ENCODE measurements at places on chromosomes 2 and 18.

DNA sequence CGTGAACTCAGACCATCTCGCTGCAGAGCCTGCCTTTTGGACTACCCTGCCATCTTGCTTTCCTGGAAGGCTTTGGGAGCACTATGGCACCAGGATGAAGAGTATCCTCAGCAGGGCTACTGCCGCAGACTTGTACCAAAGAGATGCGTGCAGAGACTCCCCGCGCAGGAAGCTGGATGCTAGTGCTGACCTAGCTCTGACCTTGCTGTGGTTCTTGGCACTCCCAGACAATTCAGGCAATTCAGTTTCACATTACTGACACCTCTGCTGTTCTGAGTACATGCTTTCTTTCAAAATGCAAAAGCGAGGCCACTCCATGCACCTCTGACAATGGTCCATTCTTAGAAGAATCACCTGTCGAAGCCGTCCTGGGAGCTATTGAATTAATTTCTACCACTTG lies 251.5 kb upstream of the MEX3C start:
- no peak for DNase-seq

DNA sequence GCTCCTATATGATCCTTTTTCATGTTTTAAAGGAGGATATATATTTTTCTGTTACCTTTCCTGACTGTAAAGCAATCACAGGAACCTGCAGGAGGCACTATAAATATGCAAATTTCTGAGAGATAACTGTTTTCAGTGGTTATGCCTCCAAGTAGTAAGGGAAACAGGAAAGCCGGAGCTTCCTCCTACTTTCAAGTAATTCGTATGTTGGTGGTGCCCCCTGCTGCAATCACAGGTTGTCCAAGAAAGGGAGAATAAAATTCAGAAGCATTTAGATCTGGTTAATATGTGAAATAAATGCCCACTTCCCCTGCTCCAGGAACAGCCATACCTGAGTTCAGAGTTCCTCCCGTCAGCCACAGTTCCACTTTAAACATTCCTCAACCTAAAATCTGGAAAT lies 12.0 kb upstream of the BCL11A start:
- DNase-seq = no peak

GRCh38 chr2:222033541-222033940 lies 265.3 kb downstream of the PAX3 start:
- DNase-seq = no peak

DNA sequence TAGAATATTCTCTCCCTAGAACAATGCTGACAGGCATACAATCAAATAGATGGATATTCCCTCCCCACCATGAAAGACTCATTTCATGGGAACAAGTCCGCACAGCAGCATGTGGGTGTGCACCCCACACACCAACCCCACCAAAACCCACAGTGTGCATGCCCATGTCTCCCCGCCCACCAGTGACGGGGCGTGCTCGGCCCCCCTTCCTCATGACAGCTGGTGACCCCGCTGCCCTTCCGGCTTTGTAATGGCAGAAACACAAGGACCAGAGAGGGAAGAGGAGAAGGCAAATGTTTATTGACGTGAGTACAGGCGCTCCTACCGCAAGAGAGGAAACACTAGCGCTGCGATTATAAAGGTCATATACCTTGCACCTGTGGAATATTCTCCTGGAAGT lies 30.8 kb upstream of the ODC1 start:
- DNase-seq = no peak

GRCh38 chr18:11106894-11107293 lies 42.5 kb downstream of the PIEZO2 start:
- DNase-seq = no peak

DNA sequence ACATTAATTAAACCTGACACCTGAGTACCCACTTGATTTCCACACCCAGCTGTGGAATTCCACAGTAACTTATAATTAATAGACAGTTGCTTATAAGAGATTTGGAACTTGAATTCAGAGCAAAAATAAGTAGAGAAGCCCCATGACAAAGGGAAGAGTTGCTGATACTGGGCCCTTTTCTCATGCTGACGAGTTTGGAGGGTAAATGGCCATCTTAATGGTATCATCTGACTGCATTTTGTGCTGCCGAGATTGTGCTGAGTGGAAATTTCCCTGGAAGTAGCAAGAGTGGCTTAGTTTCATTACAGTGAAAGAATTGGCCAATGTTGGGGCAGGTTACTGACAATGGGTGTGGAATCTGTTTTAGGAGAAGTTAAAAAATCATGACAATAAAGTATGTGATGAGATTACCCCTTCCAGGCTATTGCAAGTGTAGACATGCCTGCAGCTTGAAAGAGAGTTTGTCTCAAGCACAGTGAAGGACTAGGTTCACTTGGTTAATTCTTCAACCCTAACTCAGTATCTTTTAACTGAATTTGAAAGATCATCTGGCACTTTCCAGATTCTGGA lies 49.9 kb downstream of the VSNL1 start:
- DNase-seq = no peak

DNA sequence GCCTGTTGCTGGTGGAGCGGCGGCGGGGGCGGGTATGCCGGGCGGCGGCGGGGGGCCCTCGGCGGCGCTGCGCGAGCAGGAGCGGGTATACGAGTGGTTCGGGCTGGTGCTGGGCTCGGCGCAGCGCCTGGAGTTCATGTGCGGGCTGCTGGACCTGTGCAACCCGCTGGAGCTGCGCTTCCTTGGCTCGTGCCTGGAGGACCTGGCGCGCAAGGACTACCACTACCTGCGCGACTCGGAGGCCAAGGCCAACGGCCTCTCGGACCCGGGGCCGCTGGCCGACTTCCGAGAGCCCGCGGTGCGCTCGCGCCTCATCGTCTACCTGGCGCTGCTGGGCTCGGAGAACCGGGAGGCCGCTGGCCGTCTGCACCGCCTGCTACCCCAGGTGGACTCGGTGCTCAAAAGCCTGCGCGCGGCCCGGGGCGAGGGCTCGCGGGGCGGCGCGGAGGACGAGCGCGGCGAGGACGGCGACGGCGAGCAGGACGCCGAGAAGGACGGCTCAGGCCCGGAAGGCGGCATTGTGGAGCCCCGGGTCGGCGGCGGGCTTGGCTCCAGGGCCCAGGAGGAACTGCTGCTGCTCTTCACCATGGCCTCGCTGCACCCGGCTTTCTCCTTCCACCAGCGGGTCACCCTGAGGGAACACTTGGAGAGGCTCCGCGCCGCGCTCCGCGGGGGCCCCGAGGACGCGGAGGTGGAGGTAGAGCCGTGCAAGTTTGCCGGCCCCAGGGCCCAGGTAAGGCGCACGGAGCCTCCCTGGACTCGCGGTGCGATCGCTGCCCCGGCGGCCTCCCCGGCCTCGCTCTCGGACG lies 1.0 kb downstream of the ZCCHC2 start:
- DNase-seq = peak; percentile 41

DNA sequence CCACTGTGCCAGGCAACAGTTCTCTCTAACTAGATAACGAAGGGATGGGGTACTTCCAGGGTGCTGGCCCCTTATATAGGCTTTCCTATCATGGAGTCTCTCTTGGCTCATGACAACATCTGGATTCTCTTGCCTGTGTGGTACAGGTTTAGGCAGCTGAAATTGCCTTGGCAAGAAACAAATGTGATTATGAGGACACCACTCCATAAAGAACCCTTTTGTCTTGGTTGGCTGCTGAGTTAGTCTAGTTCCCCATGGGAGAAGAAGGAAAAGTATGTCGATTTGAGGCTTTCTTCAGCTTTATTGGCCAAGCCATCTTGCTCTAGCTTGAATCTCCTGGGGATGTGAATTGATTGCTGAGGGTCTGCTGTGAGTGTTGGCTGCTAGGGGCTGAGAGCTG lies 76.3 kb upstream of the ZCCHC2 start:
- DNase-seq = no peak

GRCh38 chr2:65931056-65931455 lies 498.7 kb upstream of the SPRED2 start:
- DNase-seq = no peak

DNA sequence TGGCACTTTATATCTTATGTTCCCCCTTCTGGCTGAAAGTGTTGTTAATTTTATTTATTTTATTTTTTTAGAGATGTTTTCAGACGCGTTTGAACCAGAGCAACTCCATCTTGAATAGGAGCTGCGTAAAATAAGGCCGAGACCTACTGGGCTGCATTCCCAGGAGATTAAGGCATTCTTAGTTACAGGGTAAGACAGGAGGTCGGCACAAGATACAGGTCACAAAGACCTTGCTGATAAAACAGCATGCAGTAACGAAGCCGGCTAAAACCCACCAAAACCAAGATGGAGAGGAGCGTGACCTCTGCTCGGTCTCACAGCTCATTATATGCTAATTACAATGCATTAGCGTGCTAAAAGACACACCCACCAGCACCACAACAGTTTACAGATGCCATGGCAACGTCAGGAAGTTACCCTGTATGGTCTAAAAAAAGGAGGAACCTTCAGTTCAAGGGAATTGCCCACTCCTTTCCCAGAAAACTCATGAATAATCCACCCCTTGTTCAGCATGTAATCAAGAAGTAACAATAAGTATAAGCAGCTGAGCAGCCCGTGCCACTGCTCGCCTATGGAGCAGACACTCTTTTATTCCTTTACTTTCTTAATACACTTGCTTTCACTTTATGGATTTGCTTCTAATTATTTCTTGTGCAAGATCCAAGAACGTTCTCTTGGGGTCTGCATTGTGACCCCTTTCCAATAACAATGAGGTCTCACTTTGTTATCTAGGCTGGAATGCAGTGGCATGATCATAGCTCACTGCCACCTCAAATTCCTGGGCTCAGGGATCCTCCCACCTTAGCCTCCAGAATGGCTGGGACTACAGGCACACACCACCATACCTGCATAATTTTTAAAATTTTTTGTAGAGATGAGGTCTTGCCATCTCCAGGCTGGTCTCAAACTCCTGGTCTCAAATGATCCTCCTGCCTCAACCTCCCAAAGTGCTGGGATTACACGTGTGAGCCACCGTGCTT lies 55.9 kb downstream of the CACNB4 start:
- DNase-seq = no peak

- DNase-seq = no peak
Observed at GRCh38 chr18:79186649-79187048, 117.5 kb downstream of the ATP9B start.

- DNase-seq = no peak
Observed at GRCh38 chr2:240423788-240424191, 11.7 kb upstream of the GPC1 start.

DNA sequence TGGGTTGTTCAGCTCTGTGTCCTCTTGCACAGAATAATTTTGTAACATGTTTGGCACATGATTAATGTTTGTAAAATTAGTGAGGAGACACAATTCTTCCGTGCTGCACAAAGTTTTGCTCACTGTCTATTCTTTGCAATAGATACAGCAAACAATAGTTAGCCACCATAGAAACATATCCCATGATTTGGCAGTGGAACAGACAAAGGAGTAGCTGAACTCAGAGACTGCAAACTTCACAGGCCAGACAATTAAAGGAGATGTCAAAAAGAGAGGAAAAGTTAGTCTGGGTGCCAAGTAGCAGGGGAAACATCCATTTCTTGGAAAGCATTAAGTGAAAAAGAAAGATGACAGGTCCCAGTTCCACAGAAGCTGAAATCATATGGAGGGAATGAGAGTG lies 267.4 kb upstream of the NRXN1 start:
- DNase-seq = no peak

- DNase-seq = no peak
Observed at GRCh38 chr2:105454801-105455485, 56.1 kb upstream of the FHL2 start.

- DNase-seq = no peak
Observed at GRCh38 chr18:8603663-8604520, 5.3 kb upstream of the RAB12 start.

DNA sequence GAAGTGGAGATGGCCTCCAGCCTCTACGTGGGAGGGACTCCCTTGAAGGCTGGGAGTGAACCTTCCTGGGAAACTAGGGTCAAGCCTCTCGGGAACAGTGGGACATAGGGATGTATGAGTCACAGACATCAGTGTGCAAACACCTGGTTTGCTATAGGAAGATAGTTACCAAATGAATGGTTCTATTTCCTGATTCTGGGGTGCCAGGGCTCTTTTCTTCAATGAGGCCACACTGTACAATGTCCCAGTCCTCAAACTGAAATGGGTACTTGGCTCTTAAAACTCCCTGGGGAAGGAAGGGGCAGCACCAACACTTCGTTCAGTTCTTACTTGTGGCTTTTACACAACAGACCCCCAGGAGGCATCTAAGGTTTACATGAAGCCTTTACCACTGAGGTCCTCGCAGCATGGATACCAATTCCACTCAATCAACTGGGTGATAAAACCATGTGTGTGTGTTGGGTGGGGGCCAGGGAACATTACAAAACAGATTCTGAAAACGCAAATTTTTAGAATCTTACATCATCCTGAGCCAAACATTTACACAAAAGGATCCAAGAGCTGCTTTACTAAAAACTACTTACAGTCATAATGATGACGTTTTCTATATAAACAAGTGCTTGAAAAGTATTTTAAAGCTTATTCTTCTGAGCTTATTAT lies 10.4 kb downstream of the ERFE start:
- DNase-seq = no peak

DNA sequence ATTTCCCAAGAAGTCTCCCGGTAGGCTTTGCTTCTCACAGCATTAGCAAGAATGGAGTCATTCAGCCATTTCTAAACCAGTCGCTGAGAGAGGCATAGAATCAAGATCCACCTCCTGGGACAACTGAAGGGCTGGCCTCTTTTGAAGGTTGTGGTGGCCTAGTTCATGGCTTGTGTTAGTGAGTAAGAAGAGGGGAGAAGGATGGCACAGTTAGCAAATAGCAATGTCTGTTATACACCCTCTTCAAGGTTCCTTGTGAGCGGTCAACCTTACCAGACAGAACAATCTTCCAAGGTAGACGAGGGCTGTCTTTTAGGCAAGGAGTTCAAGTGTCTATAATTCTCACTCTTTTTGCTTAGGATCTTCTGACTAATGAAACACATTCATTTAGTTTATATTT lies 35.4 kb upstream of the DNAH7 start:
- DNase-seq = no peak

GRCh38 chr2:42386682-42387081 lies 25.7 kb upstream of the COX7A2L start:
- no peak for DNase-seq

- no peak for DNase-seq
Observed at GRCh38 chr2:73839653-73840411, 11.1 kb downstream of the STAMBP start.

DNA sequence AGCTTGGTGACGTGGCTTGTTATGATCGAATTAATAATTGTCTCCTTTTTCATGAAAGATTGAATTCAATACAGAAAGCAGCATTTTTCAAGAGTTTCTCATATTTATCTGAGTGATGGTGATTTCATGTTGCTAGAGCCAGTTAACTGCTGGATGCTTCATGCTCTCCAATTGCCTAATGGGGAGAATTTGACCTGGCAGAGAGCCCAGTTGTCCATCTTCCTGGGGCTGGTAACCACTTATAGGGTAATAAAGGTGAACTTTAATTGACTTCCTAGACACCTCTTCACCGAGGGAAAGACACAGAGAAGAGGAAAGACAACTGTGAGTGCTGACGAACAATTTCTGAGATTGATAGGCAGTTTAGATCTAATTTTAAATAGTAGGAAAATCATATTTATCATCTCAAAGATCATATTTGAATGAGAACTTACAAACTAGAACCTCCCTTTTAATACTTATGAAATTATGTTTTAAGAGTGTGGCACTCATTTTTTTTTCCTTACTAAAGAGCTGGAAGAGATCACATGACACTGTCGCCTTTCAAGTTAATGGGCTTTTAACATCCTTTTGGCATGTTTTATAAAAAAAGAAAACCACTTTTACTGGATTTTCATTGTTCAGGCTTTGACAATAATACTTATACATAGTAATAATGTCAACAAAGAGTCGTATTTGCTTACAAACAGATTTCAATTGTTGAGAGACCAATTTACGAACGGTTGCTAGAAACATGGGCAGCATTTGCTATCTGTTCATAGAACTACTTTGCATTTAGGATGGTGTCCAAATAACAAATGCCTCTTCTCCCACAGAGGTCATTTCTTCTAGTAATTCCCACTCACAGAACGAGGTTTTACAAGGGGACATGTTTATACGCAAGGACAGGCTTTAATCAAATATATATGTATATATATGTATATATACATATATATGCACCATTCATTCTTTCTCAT lies 153.3 kb downstream of the RAPGEF4 start:
- DNase-seq = no peak
